ENCODE measurements at places on chromosomes 7 and 10.

- DNase-seq = peak; percentile 69
Measured at GRCh38 chr7:3673524-3673923, 372.5 kb downstream of the SDK1 start.

- no peak for DNase-seq
Measured at GRCh38 chr7:7127773-7128172, 54.6 kb upstream of the C1GALT1 start.

DNA sequence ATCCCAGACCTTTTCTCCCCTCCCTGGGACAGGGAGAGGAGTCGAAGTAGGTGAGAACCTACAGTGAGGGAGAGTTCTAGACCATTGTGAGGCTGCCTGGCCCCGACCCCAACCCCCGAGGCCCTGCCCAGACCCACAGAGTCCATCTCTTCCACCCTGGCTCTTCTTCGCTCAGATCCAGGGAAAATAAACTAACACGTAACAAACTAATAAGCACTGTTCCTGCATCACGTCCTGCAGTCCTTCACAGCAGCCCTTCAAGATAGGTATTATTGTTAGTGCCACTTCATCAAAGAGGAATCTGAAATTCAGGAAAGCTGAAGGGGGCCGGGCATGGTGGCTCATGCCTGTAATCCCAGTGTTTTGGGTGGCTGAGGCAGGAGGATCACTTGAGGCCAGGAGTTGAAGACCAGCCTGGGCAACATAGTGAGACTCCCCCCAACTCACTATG, at the start of gene SPACDR:
Gene SPACDR (minus strand): TSS at position 51 of the 451 bp plus-strand sequence. CDS start 235 bp downstream, outside the sequence.
- DNase-seq = no peak

- DNase-seq = no peak
Measured at GRCh38 chr7:47587351-47587750, 5.4 kb upstream of the TNS3 start.

DNA sequence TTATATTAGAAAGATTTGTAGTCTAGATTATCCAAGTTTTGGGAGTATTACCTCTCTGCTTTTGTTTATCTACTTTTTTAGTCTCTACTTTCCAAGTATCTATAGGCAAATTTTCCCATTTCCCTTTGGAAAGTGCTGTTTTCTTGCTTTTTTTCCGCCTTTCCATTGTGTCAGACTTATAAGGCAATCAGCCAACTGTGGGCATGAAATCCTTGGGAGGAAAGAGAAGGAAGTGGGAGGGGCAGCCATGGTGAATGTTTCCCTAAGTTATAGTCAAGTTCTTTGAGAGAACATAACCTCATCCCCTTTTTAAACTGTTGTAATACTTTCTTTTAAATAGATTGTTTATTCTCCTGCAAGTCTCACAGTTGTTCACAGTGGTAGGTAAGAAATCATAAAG, 52.6 kb downstream of the PTEN start:
- peak; percentile 68 for DNase-seq

GRCh38 chr7:120709972-120710320, 148.0 kb downstream of the TSPAN12 start:
- DNase-seq = no peak

GRCh38 chr7:137454246-137454724, 110.8 kb upstream of the PTN start:
- DNase-seq = peak; percentile 76
